Ascending aorta (tissue), 2 donors: ENCODE measurements at places on chromosomes 7 and 10. TPM values are rescaled to one million over a fixed set of nuclear protein-coding genes. Genes with fewer than 3 reads are reported as not detected.

The CDHR3 gene
- 5.7 TPM for total RNA-seq

The TCAF1 gene
- total RNA-seq, result 30.9 TPM

The IDI2 gene
- not detected for total RNA-seq

The PNPLA8 gene
- 4.4 TPM for total RNA-seq

The NME8 gene
- total RNA-seq, result 0.96 TPM

The FOXP2 gene
- 11.0 TPM for total RNA-seq

The ADGRA1 gene
- not detected for total RNA-seq

The PRR15 gene
- total RNA-seq, result not detected

The PDZD7 gene
- 0.53 TPM for total RNA-seq

The NUTM2E gene
- not detected for total RNA-seq

The TSPAN12 gene
- 28.9 TPM for total RNA-seq

The BHLHA15 gene
- not detected for total RNA-seq

The MYO1G gene
- 5.9 TPM for total RNA-seq

The NHLRC2 gene
- total RNA-seq, result 7.1 TPM

The WNT2 gene
- 6.1 TPM for total RNA-seq

The PSAP gene
- total RNA-seq, result 653 TPM

The MSMB gene
- not detected for total RNA-seq

The GBX1 gene
- total RNA-seq, result not detected

The IL2RA gene
- total RNA-seq, result not detected

The MYPN gene
- not detected for total RNA-seq

The HECTD2 gene
- 25.4 TPM for total RNA-seq

The PDZD8 gene
- 21.0 TPM for total RNA-seq

The TAC1 gene
- total RNA-seq, result not detected

The FASTK gene
- 121 TPM for total RNA-seq

The ACBD7 gene
- not detected for total RNA-seq

The POLR3A gene
- 18.6 TPM for total RNA-seq

The STEAP4 gene
- 211 TPM for total RNA-seq
